Stimulated activated CD4-positive, alpha-beta T cell treated with anti-CD3 and anti-CD28 coated beads, TNF-alpha, amount 100 ng/mL, for 48 hours (primary cell): ENCODE measurements at places on chromosomes 1 and 21.

DNA sequence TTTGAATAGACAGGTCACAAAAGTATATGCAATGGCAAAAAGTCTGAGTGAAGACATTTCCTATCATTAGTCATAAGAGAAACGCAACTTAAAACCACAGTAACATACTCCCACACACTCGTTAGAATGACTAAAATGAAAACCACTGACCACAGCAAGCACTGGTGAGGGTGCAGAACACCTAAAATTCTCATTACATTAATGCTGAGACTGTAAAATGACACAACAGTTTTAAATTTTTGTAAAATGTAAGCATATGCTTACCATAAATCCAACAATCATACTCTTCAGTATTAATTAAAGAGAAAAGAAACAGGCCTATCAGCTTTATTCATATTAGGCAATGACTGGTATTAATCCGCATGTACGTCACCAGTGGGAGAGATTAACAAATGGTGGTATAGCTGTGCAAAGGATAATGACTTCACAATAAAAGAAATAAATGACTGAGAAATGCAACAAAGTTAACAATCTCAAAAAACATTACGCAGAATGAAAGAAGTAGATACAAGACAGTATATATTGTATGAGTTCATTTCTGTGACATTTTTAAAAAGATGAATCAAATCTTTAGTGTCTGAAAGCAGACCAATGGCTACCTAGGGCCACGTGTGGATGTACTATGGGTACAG is 253.5 kb downstream of the AKT3 start:
- no peak for DNase-seq

DNA sequence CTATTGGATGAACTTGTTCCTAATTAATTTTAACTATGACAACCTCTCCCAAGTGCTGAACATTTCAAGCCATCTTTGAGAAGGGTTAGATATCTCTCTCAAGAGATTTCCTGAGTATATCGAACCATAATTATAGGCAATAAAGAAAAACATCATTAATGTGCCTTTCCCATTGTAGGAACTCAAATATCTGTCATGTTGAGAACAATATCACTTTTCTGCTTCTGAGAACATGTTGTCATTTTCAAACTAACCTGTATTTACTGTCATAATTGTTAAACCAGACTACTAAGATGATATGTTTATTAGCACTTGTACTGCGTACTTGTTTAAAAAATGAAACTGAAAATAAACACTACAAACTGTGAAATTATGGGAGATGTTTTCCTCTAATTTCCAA is 4.3 kb downstream of the EPS15 start:
- no peak for DNase-seq

DNA sequence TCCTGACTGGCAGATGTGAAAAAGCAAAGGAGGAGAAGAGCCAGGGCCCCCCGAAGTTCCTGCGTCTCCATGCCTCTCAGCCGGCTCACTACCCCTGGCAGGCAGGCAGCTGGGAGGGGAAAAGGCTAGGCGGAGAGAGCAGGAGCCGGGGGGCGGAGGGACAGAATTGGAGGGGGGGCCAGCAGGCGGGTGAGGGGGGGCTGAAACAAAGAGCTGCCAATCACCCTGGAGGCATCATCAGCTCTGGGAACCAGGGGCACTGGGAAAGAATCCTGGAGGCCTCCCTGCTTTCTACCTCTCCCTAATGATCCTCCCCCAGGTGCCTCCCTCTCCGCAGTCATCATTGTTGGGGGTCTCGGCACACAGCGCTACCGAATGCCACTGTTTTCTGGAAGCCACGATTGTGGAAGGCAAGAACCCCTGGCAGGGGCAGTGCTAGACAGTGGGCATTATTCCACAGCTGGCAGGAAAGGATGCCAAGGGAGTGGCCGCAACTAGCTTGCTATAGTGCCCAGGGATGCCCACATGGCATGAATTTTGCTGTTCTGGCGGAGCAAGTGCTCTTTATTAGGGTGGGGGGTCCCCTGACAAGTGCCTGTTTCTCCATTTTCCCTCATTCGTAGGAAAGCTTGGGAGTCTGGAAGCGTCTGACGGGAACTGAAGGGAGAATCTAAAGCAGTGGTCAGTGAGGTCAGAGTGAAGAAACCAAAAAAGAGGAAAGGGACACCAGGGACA is at the start of gene THBS3:
TSS of gene THBS3 (minus strand) at position 92 of the 735 bp plus-strand sequence. CDS start at position 71, 21 bp downstream.
- no peak for DNase-seq

- DNase-seq: no peak
Observed at GRCh38 chr21:45889961-45890360, 91.6 kb upstream of the COL6A1 start.

DNA sequence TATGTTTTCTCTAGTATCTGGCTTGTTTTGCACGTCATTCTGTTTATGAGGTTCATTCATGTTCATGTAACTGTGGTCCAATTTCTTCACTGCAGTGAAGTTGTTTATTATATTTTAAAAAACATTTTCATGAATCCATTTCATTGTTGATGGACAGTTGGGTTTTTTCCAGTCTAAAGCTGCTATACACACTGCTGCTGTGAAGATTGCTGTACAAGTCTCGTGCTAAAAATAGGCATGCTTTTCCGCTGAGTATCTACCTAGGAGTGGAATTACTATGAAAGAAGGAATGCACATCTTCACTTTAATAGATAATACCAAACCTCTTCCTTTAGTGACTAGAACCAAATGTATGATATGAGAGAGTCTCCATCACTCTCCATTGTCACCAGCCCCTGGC is 49.0 kb upstream of the ETS2 start:
- DNase-seq: no peak

GRCh38 chr1:232149287-232150201 is 480.4 kb downstream of the SIPA1L2 start:
- DNase-seq: no peak

DNA sequence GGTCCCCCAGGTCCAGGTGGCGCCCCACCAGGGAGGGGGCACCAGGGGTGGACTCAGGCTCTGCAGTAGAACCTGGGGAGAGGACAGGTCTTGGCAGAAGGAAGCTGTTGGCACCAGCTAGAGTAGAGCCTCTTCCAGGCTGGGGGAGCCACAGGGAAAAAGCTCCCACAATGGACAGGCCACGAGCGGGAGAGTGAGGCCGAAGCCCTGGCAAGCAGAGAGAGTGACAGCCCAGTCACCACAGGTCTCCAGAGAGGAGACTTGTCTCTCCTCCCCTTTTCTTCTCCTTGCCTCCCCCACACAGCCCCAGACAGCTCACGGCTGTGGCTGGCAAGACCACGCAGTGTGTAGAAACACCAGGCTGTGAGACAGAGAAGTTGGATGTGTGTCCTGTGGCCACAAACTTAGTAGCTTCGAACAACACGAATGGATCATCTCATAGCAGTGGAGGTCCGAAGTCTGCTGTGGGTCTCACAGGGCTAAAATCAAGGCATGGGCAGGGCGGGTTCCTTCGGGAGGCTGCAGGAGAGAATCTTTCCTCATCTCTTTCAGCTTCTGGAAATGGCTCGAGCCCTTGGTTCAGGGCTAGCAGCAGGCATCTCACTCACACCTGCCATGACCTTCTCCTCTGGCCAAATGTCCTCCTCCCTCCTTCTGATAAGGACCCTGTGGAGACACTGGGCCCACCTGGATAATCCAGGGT is 3.3 kb downstream of the KRTAP12-4 start:
- no peak for DNase-seq

- DNase-seq: no peak
Observed at GRCh38 chr1:11704194-11704529, 12.7 kb downstream of the DRAXIN start.

DNA sequence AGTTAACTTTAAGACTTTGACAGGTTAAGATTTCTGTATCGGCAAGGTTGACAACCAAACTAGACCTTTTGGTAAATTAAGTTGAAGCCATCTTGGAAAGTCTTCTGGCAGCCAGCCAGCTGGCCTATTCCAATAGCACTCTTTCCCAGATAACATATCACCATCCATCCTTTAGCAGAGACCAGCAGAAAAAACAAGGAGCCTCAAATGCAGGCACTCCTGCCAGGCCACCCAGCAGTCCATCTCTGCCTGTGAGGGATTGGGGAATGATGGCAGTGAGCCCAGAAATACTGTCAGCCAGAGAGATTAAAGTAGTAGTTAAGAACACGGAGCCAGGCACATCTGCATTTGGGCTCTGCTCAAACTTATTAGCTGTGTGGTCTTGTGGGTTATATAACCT is 19.4 kb downstream of the ZBTB40 start:
- DNase-seq: no peak

GRCh38 chr1:63322944-63323864 is 837 bp downstream of the FOXD3 start:
- DNase-seq: no peak
